NCI-H2171 treated with DMSO at 0.1 percent for 48 hours (cell line): ENCODE measurements at places on chromosomes 3 and 15.

GRCh38 chr3:5004319-5005152 is 25.3 kb downstream of the BHLHE40 start:
- no peak for DNase-seq

DNA sequence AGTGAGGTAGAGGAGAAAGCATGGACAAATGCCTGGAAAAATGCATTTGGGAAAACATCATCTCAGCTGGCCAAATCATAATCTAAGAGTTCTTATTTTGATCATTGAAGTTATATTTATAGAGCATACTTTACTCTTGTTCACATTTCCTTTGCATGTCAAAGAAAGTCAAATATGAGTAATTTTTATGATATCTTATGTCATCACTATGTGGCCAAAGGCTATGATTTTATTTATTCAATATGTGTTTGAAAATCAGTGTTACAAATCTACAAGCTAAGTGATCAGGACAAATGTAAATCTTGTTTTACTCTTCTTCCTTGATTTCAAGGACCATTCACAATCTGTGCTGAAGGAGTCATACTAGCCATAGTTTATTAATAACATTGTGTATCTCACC is 237.2 kb upstream of the DPH6 start:
- DNase-seq, result no peak

DNA sequence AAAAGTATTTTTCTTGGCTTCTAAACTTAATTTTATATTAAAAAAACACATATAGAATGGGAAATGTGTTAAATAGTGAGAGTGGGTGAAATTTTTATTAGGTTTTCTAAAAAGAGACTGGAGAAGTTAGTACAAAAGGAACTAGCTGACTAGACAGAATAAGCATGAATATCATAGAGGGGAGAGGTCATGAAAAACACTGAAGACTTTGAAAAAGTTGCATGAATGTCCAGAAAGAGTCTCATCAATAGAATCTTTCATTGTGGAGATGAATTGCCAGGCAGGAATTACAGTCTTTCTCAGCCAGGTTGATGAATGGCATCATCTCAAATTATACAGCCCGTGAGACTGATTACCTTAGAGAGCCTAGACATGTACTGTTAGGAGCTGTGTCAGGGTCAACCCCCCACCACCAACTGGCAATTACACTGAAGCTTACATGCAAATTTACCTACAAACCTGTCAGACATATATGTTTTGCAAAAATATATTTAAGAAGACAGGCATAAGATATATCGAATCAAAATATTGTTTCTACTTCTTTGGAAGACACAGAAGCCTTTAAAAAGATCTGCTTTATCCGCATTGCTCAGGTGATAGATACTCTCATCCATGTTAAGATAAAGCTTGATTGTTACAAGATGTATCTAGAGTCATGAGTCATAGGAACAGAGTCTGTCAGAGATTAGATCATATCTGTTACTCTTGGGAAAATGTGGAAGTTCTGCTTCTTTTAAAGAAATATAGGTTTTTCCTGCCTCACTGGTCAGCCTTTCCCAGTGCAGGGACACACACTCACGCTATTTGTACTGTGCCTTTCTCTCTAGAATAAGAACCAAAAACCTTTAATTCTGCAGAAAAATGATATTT is 34.8 kb upstream of the PFN2 start:
- DNase-seq, result no peak

GRCh38 chr3:127794402-127794801 is 27.9 kb downstream of the MGLL start:
- no peak for DNase-seq

DNA sequence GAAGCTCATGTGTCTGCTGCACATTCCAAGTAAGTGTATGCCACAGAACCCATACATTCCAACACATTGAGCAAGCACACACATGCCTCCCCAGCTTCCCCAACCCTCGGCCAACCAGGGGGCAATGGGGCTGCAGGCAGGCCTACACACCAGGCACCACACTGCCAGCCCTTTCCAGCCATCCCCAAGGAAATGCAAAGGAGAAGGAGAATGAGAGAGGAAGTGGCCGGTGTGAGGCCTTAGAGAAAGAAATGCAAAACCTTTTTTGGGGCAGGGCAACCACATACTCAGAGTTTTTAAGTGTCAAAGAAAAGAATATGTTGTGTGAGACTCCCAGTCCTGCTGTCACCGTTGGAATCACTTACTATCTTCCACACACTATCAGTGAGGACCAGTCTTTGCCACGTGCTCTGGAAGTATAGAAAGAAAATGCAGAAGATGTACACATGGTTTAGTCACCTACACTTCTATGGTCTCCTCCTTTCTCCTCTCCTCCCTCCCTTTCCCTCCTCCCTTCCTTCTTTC is 11.1 kb downstream of the IGF2BP2 start:
- DNase-seq, result no peak

GRCh38 chr3:39021465-39022285 is 30.1 kb downstream of the SCN11A start:
- DNase-seq, result no peak

GRCh38 chr3:107217172-107217571 is 160.1 kb upstream of the CCDC54 start:
- DNase-seq, result no peak

- no peak for DNase-seq
Measured at GRCh38 chr3:189210251-189210770, 38.5 kb downstream of the TPRG1 start.

- peak; percentile 51 for DNase-seq
Measured at GRCh38 chr15:74129586-74130154, 716 bp upstream of the ISLR2 start.

DNA sequence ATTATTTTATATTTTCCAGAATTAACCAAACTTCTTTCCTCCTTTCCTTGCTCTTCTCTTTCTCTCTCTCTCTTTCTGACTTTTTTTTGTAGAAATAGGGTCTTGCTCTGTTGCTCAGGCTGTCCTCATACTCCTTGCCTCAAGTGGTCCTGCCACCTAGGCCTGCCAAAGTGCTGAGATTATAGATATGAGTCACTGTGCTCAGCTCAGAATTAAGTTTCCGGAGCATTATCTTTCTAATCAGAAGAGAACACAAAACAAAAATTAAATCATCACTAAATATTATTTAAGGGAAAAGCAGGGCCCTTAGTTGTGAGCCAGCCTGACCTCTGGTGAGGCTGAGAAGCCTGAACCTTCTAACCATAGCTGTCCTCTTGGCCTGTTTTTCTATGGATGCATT is 168.2 kb downstream of the SOX2 start:
- no peak for DNase-seq

GRCh38 chr15:28132524-28133275 is 33.6 kb upstream of the OCA2 start:
- DNase-seq, result no peak

DNA sequence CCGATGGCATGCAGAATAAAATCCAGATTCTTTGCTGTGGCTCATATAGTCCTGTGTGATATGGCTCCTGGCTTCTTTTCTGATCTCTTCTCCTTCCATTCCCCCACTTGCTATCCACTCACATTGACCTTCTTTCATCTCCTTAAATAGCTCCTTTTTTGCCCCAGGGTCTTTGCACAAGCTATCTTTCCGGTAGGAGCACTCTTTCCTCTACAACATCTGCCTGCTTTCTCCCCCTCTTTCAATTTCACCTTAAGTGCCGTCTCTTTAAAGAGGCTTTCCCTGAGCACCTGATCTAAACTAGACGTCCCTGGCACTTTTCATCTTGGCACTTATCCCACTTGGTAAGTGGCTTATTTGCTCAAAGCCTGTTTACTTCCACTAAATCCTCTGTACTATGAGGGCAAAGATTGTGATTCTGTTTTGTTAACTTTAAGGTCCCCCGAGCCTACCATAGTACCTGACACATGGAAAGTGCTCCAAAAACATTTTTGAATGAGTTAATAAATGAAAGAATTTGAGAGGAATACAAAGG is 323.3 kb upstream of the TLE3 start:
- peak; percentile 86 for DNase-seq

GRCh38 chr3:167066977-167067786 is 312.9 kb downstream of the ZBBX start:
- DNase-seq, result peak; percentile 88

DNA sequence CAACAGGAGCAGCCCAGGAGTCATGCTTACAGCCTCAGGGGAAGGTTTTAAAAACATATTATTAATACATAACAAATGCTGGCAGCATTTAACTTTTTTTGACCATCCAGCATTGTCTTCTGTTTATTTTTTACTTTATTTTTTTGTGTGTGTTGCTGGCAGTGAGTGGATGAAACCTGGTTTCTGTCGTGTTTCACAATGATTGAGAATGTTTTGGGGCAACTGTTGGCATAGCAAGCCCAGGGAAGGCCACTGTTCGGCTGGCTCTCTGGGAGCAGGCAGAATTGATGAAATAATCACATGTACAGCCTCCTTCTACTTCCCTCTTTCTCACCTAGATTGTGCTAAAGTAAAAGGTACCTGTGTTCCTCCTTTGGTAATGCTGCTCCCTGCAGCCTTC is 190.2 kb downstream of the NR1D2 start:
- DNase-seq, result no peak

DNA sequence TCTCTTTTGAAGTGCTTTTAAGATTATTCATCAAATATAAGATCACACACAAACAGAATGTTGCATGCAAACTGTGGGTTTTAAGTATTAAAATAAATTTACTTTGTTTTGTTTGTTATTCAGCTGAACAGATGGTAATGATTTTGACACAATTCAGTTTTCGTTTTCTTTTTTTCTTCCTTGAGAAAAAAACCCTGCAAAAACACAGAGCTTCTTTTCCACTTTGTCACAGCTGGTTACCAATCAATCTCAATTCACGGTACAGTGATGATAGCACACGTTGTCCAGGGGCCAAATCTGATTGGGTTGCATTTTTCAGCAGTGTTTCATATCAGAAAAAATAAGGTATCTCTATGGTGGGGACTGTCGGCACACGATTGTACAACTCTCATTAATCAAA is 473.6 kb downstream of the ROBO2 start:
- peak; percentile 90 for DNase-seq

DNA sequence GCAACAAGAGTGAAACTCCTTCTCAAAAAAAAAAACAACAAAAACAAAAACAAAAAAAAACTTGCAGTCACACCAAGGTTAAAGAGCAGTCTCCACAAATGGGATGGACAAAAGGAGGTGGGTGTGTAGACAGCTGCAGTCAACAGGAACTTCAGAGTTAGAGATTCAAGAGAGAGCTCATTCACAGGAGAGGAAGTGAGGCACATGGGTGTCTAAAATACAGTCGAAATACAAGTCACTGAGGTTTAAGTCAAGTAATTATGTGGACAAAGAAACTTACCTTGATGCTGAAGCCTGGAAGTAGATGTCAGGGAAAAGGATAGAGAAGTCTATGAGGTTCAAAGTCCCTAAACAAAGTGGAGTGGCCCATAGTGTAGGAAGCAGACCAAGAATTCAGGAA is 14.8 kb downstream of the MRPS11 start:
- DNase-seq, result no peak

DNA sequence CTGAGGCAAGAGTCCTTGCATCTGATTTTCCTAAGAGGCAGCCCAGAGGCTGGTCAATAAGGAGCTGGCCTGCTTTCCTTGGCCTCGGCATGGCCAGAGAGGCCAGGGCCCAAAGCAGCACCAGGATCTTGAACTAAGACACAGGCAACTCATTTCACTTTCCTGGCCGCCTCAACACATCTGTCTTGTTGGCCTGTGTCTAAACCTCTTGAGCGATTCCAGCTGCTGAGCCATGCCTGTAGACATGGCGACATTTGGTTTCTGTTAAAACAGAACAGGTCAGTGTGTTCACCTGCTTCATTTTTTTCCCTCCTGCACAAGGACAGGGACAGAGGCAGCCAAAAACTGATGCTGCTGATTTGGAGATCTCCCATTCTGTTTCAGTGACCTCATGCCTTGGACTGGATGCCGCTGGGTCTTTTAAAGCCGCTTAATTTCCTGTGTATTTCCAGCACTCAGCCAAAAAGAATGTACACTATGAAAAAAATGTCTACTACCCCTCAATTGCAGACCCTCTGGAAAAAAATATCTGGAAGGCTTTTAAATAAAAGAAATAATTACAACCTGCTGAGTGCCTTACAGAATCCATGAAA is 266.6 kb upstream of the ICE2 start:
- DNase-seq, result no peak

DNA sequence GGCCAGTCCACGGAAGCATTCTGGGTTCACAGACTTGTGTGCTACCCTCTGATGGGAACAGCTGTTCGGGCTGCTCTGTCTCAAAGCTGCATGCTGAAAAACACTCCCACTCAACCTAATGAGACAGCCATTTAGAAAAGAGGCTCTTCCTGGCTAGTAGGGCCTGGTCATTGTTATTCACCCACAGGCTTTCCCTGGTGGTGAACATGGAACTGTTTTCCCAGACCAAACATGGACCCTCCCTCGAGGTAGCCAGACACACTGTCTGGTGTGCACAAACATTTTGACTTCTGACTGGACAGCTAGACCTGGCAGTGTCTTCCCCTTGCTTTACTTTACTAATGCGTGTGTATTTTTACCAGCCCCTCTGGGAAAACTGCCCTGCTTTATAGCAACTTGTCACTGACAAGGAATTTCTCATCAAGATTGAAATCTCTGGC is 39.0 kb downstream of the MECOM start:
- no peak for DNase-seq

- peak; percentile 65 for DNase-seq
Measured at GRCh38 chr3:141575879-141576743, 89.3 kb downstream of the RASA2 start.

DNA sequence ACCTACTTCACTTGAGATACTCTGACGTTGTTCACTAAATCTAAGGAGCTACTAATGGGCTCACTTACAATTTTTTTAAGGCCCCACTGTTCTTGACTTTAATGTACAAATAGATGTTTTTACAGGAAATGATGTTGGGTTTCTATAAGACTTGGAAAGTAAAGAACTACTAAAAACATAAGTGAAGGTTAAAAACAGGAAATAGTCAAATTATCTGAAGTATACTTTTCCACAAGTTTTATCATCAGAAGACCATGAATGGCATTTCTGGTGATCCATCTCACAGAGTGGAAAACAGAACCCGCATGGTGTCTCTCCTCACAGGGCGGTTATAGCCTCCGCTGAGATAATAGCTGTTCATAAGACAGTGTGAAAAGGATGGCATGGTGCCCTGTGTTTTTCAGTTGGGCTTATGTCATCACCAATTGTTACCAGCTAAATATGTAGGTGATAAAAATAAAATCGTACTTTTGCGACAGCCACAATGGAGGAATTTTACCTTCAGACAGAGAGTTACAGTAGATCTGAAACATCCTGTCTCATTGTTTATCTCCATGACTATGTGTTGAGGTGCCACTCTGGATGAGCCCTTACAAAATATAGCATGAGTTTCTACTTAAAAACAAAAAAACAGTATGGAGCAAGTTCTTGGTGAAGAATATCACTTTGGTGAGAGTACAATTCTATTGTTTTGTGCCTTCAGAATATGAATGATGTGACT is 462.4 kb downstream of the RAP2B start:
- DNase-seq, result no peak

- no peak for DNase-seq
Measured at GRCh38 chr3:150000641-150001040, 29.9 kb upstream of the PFN2 start.

- DNase-seq, result peak; percentile 3
Measured at GRCh38 chr3:8110966-8111798, 390.4 kb upstream of the LMCD1 start.

- peak; percentile 30 for DNase-seq
Measured at GRCh38 chr3:87367736-87368135, 91.4 kb upstream of the POU1F1 start.

GRCh38 chr3:155880286-155880685 is 9.8 kb downstream of the GMPS start:
- no peak for DNase-seq

GRCh38 chr3:30551266-30551665 is 55.1 kb upstream of the TGFBR2 start:
- peak; percentile 13 for DNase-seq
